GM13977 (cell line): ENCODE measurements at places on chromosomes 7 and 10.
A peak's percentile ranks its signal among the peaks of the same experiment; 100 is the strongest.

DNA sequence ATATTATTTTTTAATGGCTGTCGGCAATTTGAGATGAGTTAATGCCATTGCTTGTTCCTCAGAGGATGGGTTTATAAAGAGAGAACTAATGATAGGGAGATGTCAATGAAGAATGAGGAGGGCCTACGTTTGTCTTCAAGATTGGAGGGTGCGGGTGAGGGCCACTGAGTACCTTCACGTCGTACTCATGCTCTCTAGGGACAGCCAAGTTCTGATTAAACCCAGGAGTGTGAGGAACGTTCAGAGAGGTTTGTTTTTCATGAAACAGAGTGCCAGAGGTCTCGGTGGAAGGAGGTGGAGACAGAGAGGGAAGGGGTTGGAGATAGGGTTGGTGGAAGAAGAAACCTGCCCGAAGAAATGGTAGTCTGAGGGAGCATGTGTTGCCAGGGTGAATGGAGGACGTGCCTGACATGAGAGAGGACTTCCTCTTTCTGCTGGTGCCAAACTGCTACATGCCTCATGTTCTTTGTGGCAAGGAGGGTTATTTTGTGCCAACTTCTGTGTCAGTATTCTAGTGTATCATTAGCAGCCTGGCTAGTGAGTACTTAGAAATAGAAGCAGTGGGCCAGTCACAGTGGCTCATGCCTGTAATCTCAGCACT lies 8.9 kb downstream of the DHTKD1 start:
- DNase-seq: peak; percentile 26

GRCh38 chr10:84179059-84179710 lies 5.6 kb downstream of the GPR15LG start:
- peak; percentile 78 for DNase-seq

DNA sequence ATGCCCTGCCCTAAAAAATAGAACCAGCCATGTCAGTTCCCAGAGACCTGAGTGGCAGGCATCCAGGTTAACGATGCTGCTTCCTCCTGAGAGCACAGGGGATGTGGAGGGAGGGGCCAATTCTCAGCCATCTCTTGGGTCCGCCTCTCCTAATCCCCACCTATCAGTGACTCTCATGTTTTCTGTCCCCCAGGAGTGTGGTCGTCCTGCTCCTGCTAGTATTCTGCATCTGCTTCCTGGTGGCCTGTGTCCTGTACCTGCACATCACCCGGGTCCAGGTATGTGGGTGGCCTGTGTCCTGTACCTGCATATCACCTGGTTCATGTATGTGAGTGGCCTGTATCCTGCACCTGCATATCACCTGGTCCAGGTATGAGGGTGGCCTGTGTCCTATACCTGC lies 105.3 kb downstream of the ADCY1 start:
- DNase-seq: no peak

GRCh38 chr7:26526265-26526587 lies 234.6 kb downstream of the SNX10 start:
- DNase-seq: no peak
